T-helper 2 cell treated with Interferon-gamma antibody and Interleukin-4, amounts not matched to agents 5 μg/mL and 100 μg/mL, for 36 hours (primary cell): ENCODE measurements at places on chromosomes 12 and 14.
A peak's percentile ranks its signal among the peaks of the same experiment; 100 is the strongest.

- H3K4me3 ChIP-seq = no peak overlapping the region
- no peaks in the 10 kb centered on the region for H3K36me3 ChIP-seq
- H3K4me1 ChIP-seq = no peaks in the 10 kb centered on the region
- no peak overlapping the region for H3K27ac ChIP-seq
- DNase-seq = no peak
- H3K27me3 ChIP-seq = peaks cover 14% of the 10 kb centered on the region
Observed at GRCh38 chr12:94704452-94705306, 54.3 kb upstream of the TMCC3 start.

DNA sequence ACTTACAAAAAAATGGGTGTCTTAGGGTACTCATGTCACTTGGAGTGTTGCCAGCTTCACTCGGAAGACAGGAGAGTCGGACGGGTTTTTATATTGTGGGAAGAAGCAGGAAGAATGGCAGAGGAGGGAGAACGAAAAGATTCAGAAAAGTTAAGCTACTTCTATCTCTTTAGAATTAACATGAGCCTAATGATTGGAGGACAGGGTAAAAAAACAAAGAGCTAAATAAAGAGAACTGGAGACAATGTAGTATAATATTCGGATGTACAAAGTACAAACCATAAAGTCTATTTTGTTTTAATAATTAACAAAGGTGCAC, 43.9 kb downstream of the EFCAB11 start:
- H3K27ac ChIP-seq = no peak overlapping the region
- H3K4me3 ChIP-seq = no peak overlapping the region
- peaks cover 38% of the 10 kb centered on the region for H3K27me3 ChIP-seq
- DNase-seq = no peak
- peaks cover 4% of the 10 kb centered on the region for H3K4me1 ChIP-seq

- peaks cover 30% of the 10 kb centered on the region for H3K27me3 ChIP-seq
- H3K27ac ChIP-seq = no peak overlapping the region
- H3K36me3 ChIP-seq = no peaks in the 10 kb centered on the region
- H3K4me1 ChIP-seq = no peaks in the 10 kb centered on the region
Observed at GRCh38 chr14:52609445-52610044, 56.9 kb downstream of the GPR137C start.

GRCh38 chr14:63378444-63378843, 59.7 kb upstream of the GPHB5 start:
- DNase-seq = no peak
- H3K4me3 ChIP-seq = no peak overlapping the region
- H3K4me1 ChIP-seq = peaks cover 3% of the 10 kb centered on the region
- H3K27ac ChIP-seq = no peak overlapping the region

- no peak overlapping the region for H3K4me3 ChIP-seq
- no peak overlapping the region for H3K27ac ChIP-seq
- H3K36me3 ChIP-seq = peaks cover 2% of the 10 kb centered on the region
- DNase-seq = no peak
- peaks cover 8% of the 10 kb centered on the region for H3K27me3 ChIP-seq
- peaks cover 3% of the 10 kb centered on the region for H3K4me1 ChIP-seq
Observed at GRCh38 chr12:24853588-24853987, 95.3 kb downstream of the BCAT1 start.

- peak overlapping the region; percentile 93 for H3K27ac ChIP-seq
- peak overlapping the region; percentile 96 for H3K4me3 ChIP-seq
- peaks cover 23% of the 10 kb centered on the region for H3K36me3 ChIP-seq
- no peak for DNase-seq
Observed at GRCh38 chr14:23556700-23557440, 799 bp downstream of the THTPA start.

DNA sequence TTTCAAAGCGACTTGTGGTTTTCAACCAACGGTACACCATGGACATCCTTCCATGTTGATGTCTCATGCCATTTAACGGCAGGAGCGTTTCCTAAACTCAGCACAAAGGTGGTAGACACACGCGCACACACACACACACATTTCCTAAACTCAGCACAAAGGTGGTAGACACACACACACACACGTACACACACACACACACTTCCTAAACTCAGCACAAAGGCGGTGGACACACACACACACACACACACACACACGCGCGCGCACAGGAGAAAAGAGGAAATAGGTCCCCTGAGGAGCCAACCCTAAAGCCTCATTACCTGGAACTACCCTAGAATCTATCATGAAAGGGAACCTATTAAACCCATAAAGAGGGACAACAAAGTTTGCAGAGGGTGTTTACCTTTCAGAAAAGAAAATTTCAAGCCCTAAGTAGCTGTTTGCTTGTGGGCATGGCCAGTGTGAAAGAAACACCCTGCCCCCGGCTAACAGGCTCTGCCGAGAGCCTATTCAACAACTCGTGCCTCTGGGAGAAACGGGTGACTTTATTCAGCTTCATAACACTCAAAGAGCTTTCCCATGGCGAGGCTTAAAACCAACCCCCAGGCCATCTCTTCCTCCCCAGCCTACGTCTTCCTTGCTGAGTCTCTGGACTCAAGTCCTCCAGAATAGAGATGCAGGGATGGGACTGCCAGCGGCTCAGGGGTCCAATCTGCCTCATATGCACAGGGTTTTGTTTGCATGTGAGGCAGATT, 31.8 kb downstream of the SLC8B1 start:
- peaks cover 13% of the 10 kb centered on the region for H3K4me1 ChIP-seq
- H3K4me3 ChIP-seq = peak overlapping the region; percentile 32
- H3K36me3 ChIP-seq = peaks cover 22% of the 10 kb centered on the region
- no peaks in the 10 kb centered on the region for H3K27me3 ChIP-seq
- peak overlapping the region; percentile 76 for H3K27ac ChIP-seq
- DNase-seq = no peak

DNA sequence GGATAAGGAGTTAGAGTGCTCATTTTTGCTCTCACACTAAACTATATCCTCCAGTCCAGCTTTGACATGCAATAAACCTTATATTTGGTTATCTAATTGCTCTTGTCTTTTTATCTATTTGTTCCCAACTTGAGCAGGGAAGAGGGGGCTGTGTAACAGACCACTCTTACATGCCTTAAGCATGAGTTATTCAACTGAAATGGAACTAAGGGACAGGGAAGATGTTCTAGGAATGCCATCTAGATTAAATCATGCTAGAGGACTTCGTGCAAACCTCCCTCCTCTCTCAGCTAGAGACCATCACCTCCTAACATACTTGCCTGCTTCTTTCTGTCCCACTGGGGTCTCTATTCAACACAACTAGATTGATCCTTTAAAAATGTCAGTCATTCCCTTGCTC, 20.6 kb downstream of the SPX start:
- no peaks in the 10 kb centered on the region for H3K36me3 ChIP-seq
- no peak overlapping the region for H3K27ac ChIP-seq
- DNase-seq = no peak
- H3K4me3 ChIP-seq = no peak overlapping the region

DNA sequence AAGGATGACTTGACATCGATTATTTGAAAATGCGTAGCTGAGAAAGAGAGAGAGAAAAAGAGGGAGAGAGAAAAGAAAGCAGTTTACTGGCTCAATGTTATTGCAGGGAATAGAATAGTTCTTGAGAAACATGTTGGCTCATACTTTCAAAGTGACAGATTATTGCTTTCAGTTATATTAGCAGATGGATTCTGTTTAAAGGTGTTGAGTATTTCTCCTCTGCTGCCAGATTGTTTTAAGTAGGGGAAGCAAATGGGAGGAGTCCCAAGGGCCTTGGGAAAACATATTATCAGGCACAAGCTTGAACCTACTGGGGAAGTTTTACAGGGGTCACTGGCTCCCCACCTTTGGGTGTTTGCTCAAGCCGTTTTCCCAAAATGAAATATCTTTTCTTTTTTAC, 203.8 kb upstream of the SRRM4 start:
- no peak for DNase-seq
- H3K4me3 ChIP-seq = no peak overlapping the region
- H3K27ac ChIP-seq = no peak overlapping the region
- H3K4me1 ChIP-seq = no peaks in the 10 kb centered on the region
- peaks cover 11% of the 10 kb centered on the region for H3K27me3 ChIP-seq

GRCh38 chr14:56461276-56462275, 118.0 kb upstream of the TMEM260 start:
- H3K36me3 ChIP-seq = no peaks in the 10 kb centered on the region
- peaks cover 23% of the 10 kb centered on the region for H3K27me3 ChIP-seq
- no peak overlapping the region for H3K27ac ChIP-seq
- H3K4me1 ChIP-seq = no peaks in the 10 kb centered on the region
- DNase-seq = no peak
- H3K4me3 ChIP-seq = no peak overlapping the region

DNA sequence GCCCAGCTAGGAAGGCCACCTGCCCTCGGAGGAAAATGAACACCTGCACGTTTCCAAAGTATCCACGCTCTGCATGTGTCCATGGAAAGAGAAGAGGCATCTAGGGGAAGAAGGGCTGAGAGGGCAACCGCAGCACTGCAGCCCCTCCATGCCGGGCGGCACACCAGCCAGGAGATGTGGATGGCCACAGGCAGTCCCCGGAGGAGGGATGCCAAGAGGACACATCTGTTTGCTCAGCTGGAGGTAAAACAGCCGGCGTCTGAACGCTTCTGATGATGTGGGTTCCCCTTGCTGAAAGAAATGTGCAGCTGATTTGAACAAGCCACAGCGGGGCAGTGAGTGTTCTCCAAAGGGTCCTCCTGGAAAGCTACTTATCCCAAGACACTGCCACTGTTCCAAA, 34.0 kb downstream of the CHGA start:
- H3K4me3 ChIP-seq = no peak overlapping the region
- H3K27ac ChIP-seq = no peak overlapping the region
- DNase-seq = no peak
- no peaks in the 10 kb centered on the region for H3K27me3 ChIP-seq
- H3K4me1 ChIP-seq = peaks cover 2% of the 10 kb centered on the region

GRCh38 chr12:63419154-63419553, 249.1 kb downstream of the DPY19L2 start:
- no peak overlapping the region for H3K4me3 ChIP-seq
- H3K36me3 ChIP-seq = no peaks in the 10 kb centered on the region
- no peak overlapping the region for H3K27ac ChIP-seq
- no peaks in the 10 kb centered on the region for H3K4me1 ChIP-seq

DNA sequence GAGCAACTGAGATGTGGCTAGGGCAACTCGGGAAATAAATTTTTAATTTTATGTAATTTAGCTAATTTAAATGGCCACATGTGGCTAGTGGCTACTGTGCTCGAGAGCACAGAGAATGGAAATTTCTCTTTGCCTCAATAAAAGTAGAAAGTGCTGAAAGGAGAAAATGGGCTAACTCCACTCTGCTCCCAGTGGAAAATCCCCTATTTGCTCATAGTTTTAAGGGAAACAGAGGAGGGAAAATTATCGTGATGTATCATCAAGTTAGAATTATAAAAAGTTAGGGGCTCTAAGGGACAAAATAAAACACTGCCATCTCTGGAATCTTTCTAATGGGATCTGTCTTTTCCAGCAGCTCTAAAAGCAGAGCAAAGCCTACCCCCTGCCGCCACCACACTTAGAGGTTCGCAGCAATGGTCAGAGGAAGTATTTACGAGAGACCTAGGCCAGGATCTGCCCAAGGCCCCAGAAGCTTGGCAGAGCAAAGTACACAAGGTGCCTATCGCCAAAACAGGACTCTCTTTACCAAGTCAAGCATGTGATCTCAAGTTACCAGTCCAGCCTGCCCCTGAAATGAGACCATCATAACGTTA, 220.7 kb downstream of the PPM1H start:
- no peak overlapping the region for H3K27ac ChIP-seq
- peaks cover 7% of the 10 kb centered on the region for H3K27me3 ChIP-seq
- H3K36me3 ChIP-seq = no peaks in the 10 kb centered on the region
- no peak for DNase-seq
- H3K4me1 ChIP-seq = no peaks in the 10 kb centered on the region

DNA sequence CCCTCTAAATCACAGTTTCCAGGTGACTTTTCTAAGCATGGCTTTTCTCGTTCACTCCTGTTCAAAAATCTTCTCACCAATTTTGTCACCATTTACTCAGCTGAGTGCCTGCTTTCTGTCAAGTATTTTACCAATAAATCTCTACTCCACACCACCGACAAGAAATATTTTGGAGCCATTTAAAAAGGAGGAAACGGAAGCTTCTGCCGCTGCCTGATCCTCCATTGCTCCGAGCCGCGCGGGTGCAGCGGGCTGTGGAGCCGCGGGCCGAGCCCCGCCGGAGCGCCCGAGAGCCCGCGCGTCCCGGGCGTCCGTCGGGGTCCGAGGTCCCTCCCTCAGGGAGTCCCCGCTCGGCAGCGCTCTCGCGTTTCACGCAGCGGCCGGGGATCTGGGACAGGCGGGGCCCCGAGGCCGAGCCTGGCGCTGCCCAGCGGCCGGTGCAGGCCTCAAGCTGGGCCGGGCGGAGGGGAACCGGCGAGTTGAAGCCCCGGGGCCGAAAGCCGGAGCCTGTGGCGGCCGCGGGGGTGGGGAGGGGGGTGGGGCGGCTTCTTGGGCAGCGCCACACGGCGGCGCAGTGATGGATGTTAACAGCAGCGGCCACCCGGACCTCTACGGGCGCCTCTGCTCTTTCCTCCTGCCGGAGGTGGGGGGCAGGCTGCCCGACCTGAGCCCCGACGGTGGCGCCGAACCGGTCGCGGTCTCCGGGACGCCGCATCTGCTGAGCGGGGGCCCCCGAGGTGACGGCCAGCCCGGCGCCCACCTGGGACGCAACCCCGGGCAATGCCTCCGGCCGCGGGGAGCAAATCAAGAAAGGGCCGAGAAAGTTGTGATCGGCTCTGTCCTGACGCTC, 1.1 kb upstream of the HEBP1 start:
- H3K36me3 ChIP-seq = no peaks in the 10 kb centered on the region
- peak overlapping the region; percentile 84 for H3K4me3 ChIP-seq
- H3K4me1 ChIP-seq = peaks cover 25% of the 10 kb centered on the region
- H3K27ac ChIP-seq = peak overlapping the region; percentile 79
- DNase-seq = peak; percentile 32

DNA sequence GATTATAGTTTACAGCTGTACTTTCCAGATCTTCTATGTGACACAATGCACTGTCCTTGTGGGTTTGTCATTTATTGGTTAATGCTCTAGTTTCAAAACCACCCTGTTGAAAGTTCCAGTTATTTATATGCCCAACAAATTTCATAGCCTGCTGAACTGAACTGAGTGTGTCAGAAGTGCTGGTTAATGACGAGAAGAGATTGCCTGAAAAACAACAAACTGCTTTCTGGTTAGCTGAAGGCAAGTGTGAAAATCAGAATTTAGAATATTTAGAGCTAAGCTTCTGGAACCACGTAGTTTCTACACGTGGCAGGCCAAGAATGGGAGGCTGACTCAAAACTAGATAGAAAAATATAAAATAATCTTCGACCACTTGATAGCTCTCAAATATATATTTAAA, 19.1 kb upstream of the RIN3 start:
- H3K4me3 ChIP-seq = no peak overlapping the region
- no peaks in the 10 kb centered on the region for H3K36me3 ChIP-seq
- DNase-seq = no peak
- H3K27ac ChIP-seq = no peak overlapping the region
- no peaks in the 10 kb centered on the region for H3K4me1 ChIP-seq

GRCh38 chr14:65658202-65658601, 245.7 kb downstream of the FUT8 start:
- H3K36me3 ChIP-seq = peaks cover 36% of the 10 kb centered on the region
- H3K27ac ChIP-seq = no peak overlapping the region
- DNase-seq = no peak

- peaks cover 12% of the 10 kb centered on the region for H3K4me1 ChIP-seq
- H3K27me3 ChIP-seq = peaks cover 5% of the 10 kb centered on the region
- no peak for DNase-seq
- H3K27ac ChIP-seq = no peak overlapping the region
- peaks cover 9% of the 10 kb centered on the region for H3K36me3 ChIP-seq
- H3K4me3 ChIP-seq = no peak overlapping the region
Observed at GRCh38 chr12:117092886-117093285, 6.3 kb downstream of the TESC start.
